ENCODE measurements at places on chromosomes 12 and 14. TPM values are rescaled to one million over a fixed set of nuclear protein-coding genes. Genes with fewer than 3 reads are reported as not detected.

- no peak for DNase-seq
Observed at GRCh38 chr14:68226523-68226922, 406.9 kb downstream of the RAD51B start.

DNA sequence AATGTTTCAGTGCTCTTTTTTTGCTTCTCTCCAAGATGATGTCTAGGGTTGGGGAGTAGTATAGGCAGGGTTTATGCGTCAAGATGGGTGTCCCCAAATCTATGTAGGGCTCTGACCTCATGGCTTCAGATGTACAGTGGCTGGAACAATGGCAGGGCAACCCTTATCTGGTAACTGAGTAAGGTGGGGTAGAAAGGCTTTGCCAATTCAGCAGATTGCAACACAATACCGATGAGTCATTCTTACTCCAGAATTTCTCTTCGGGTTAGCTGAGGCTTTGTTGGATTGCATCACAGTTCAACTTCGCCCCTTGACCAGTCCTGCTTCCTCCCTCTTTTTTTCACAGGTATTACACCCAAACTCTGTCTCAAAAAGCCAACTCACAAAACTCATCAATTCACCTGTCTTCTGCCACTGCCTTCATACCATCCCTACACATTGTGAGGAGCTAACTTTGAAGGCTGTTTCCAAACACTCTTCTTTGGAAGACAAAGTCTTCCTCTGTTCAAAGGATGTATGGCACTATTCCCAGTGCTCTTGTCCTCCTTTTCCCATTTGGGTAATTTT is 190.2 kb upstream of the CNOT2 start:
- DNase-seq: no peak

GRCh38 chr12:4939418-4940023 is 29.8 kb downstream of the KCNA1 start:
- no peak for DNase-seq

- DNase-seq: no peak
Observed at GRCh38 chr14:56175773-56176172, 57.6 kb downstream of the PELI2 start.

DNA sequence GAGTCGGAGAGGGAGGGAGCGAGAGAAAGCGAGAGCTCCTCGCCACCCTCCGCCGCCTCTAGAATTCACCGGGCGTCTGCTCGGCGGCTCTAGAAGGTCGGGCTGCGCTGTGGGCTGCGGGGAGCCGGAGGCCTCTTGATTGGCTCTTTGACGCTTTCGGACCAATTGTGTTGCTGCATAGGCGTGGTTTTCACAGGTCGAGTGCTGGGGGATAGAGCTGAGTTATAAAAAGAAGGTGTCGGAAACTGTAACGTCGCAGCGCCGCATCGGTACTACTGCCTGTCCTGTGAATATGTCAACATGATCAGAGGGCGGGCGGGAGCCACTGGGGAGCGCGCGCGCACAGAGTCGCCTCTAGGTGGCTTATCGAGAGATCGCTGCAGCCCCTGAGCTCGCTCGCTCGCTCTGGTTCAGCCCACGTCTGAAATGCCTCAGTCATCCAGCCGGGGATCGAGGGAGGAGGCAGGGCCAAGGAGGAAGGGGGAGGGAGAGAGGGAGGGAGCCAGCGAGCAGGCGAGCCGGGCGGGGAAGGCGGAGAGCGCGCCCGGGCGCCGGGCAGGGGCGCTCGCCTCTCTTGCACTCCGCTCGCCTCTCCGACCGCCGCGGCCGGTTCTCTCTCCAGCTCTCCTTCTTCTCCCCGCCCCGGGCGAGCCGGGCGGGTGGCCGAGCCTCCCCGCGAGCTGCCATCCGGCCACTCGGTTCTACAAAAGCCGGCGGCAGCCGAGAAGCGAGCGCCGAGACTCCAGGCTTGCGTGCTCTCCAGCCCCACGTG is at the start of gene TBX3:
Gene TBX3, minus strand, starts transcription at position 78 of the 772 bp plus-strand sequence. CDS start 975 bp downstream, outside the sequence.
- peak; percentile 24 for DNase-seq

DNA sequence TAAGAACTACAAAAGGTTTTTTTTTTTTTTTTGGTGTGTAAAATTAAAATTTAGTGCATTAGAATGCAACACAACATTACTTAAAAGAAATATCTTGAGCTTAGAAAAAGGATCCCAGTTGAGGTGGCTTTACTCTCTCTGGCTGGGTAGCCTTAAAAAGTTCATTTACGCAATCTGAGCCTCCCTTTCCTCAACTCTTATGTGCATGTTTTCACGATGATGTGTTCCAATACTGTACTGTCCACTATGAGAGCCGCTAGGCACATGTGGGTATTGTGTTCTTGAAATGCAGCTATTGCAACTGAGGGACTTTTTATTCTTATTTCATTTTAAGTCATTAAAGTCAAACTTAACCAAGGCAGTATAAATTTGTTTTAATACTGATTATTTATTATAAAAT is 460.9 kb upstream of the SYT1 start:
- DNase-seq: no peak

Gene DLST
- polyA plus RNA-seq: 9.2 TPM

DNA sequence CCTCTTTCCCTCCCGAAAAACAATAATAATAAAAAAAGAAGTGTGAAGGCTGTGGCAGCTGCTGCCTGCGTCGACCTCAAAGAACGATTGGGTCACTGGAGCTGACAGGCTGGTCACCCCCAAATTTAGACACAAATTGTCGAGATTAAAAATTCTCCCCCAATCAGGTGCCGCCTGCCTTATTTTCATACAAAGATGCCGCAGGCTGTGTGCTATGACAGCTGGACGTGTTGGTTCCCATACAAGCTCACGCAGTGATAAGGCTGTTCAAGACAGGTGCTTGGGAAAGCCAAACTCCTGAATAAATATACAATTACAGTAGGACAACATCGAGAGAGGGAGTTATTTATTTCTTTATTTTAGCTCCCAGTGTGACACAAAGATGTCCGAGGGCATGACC is 1041.8 kb downstream of the VRK1 start:
- no peak for DNase-seq

Gene RBM19
- 19.3 TPM for polyA plus RNA-seq

Gene SLC7A8
- polyA plus RNA-seq: 1.2 TPM

Gene KRT71
- polyA plus RNA-seq: not detected

- no peak for DNase-seq
Observed at GRCh38 chr12:41683513-41684240, 461.0 kb downstream of the GXYLT1 start.

GRCh38 chr14:101072070-101072469 is 168.5 kb upstream of the RTL1 start:
- no peak for DNase-seq

- peak; percentile 68 for DNase-seq
Observed at GRCh38 chr14:101961011-101961721, 3.2 kb upstream of the DYNC1H1 start.

- no peak for DNase-seq
Observed at GRCh38 chr12:104309446-104309993, 6.0 kb downstream of the EID3 start.

- no peak for DNase-seq
Observed at GRCh38 chr14:35742442-35742841, 66.7 kb downstream of the RALGAPA1 start.

DNA sequence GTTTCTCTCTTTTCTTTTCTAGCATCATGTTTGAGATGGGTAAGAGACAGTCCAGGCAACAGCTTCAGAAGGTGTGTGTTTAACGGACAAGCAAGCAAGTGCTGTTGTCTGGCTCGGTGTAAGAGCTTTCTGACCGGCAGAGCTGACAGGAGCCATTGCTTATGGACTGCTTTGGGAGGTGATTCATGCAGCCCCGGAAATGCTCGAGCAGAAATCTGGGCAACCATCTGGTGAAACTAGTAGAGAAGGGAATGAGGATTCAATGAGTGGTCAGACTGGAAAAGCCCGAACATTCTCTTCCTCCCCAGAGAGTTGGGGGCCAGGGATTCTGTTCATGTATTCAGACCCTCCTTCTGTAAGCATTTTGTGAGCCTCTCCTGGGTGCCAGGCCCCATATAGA is 24.4 kb downstream of the TUNAR start:
- DNase-seq: no peak

Gene FAM186B
- 0.26 TPM for polyA plus RNA-seq

Gene ENDOU
- not detected for polyA plus RNA-seq

Measured in naive thymus-derived CD4-positive, alpha-beta T cell (primary cell).